ENCODE measurements at places on chromosomes 6 and 20.

DNA sequence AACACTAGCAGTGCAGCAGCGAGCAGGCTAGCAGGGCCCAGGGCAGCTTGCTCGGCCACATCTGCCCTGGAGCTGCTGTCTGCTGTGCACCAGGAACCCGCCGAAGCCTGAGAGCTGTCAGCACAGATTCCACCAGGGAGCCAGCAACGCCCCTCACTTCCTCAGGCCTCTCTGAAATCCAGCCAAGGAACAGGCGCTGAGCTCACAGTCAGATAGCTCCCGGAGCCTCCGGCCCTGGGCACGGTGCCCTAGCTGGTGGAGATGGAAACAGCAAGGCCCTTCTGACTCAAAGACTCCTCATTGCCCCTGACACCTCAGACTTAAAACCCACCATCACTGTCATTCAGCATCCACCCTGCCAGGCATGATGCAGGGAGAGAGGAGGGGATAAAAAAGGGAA, 839.4 kb downstream of the MAFB start:
- DNase-seq = no peak

DNA sequence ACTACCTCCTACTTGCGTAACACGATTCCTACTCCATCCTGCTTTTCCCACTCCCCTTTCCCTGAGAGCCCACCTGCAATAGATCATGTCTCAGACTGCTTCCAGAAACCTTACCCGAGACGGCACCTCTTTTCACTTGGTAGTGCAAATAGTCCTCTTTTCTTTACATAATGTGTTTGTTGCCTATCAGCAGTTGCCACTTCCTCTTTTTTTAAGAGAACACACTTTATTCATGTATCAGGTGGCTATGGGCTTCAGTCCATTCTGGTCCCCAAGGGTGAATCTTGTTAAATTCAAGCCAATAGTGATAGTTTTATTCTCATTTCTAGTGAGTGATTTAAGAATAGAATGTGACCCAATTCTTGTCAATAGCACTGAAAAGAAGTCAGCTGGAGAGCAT, 57.7 kb upstream of the FERMT1 start:
- DNase-seq = no peak

- DNase-seq = no peak
Observed at GRCh38 chr6:137921823-137922222, 54.8 kb downstream of the TNFAIP3 start.

DNA sequence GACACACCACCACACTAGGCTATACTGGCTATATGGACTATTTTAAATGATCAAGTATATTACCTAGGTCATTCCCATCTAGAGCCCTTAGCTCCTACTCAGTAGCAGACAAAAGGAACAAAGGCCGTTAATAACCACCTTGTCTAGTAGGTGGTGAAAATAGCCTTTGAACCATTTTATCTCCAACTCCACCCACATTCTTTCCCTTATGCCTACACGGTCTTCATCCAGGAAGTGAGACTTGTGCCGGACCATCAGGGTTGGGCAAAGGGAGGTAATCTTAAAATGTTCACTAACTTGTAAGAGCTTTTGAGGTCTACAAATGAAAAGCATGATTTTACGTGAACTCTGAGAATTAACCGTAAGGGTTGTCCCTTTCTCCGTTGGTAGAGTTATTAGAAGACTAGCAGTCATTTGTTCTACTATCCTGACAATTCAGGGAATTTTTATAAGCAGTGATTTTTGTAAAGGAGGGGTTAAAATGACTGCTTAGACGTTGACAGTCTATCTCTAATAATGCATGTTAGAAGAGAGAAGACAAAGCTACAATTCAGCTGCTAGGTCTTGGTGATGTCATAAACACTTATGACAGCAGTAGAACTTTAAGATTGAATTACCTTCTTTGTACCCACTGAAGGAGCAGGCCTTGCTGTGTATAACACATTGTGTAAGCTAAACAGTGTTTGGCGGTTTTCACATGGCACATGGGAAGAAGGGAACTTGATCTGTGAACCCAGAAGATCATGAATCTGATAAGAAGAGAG, 371.8 kb upstream of the JAG1 start:
- no peak for DNase-seq

DNA sequence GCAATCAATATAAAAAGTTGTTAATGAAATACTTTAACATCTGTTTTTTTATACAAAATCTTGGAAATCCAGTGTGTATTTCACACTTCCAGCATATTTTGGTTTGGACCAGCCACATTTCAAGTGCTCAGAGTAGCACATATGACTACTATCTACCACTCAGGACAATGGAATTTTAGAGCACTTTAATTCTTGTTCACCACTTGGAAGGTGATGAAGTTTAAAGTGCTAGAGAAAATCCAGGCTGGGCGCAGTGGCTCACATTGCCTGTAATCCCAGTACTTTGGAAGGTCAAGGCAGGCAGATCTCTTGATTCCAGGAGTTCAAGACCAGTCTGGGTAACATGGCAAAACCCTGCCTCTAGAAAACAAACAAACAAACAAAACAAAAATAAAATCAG, 6.1 kb upstream of the SLC35B3 start:
- DNase-seq = no peak

DNA sequence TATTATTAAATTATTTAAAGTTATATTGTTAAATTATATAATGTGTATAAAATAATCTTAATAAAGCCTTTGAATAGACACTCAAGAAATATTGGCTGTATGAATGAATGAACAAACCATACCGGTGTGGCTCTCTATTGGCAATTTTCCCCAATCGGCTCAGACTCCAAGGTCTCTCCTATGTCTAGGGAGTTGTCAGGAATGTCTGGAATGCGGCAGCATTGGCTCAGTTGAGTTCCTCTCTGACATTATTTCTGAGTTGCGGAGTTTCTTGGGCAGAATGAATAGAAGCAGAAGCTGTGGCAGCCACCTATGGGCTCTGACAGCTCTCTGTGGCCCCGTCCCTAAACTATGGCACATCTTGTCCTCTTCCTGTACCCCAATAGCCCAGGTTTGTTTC, 111.0 kb downstream of the SOBP start:
- DNase-seq = no peak

Data from activated CD4-positive, alpha-beta T cell treated with anti-CD3 and anti-CD28 coated beads, Interleukin-2, amount 50 U/mL, for 16 hours (primary cell).